ENCODE measurements at places on chromosomes 4 and X.

DNA sequence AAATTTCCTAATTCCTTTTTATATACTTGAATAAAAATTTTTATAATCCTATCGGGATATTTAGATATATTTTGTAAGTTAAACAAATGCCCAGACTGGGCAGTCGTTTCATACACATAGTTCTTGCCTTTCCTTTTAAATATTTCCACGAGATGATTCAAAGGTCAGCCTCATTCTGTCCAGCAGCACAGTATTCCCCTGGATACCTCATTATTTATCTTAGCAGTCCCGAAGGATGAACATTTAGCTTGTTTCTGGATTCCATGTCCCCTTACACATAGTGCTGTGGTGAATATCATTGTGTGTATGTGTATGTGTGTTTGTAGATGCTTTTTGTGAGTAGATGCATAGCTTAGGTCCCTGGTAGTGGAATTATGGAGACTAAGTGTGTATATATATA lies 38.3 kb downstream of the RAPGEF2 start:
- peak; percentile 49 for DNase-seq

DNA sequence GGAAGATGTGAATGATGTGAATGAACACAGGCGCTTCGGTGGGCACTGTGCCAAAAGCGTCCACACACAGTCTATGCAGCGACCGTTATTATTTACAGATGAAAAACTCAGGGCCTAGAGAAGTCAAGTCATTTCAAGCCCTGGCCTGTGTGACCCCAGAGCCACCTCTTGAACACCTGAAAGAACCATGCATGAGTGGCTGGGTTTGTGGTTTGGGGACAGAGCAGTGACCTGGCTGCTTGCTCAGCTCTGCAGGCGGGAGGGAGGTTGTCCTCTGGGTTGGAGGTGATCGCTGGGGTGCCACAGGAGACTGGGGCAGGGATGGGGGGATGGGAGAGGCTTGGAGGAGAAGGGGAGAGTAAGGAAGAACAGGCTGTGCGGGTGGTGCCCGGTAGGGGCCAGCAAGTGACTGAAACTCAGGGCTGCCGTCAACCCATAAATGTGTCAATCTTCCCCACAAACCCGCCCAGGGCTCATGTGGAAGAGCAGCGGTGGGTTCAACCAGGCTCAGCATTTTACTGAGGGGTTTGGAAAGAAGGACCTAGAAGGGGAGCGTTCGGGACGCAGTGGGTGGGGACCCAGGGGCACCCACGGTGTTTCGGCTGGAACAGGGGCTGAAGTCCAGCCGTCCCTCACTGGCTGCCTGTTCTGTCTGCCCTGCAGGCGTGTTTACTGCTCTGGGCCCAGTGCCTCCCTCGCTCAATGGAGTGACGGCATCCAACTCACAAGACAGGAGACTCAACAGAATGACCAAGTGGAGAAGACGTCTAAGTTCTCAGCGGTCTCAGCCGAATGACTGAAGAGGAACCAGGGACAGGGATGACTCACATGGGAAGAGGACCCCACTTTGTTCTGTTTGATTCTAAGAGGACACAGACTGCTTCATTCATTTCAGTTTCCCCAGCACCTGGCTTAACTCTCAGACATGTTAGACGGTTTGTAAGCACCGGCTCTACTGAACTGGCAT lies 167.8 kb downstream of the AFAP1 start:
- no peak for DNase-seq

- DNase-seq, result no peak
Measured at GRCh38 chrX:131264053-131264452, 25.1 kb downstream of the IGSF1 start.

- no peak for DNase-seq
Measured at GRCh38 chr4:89175611-89176010, 64.3 kb downstream of the TIGD2 start.

DNA sequence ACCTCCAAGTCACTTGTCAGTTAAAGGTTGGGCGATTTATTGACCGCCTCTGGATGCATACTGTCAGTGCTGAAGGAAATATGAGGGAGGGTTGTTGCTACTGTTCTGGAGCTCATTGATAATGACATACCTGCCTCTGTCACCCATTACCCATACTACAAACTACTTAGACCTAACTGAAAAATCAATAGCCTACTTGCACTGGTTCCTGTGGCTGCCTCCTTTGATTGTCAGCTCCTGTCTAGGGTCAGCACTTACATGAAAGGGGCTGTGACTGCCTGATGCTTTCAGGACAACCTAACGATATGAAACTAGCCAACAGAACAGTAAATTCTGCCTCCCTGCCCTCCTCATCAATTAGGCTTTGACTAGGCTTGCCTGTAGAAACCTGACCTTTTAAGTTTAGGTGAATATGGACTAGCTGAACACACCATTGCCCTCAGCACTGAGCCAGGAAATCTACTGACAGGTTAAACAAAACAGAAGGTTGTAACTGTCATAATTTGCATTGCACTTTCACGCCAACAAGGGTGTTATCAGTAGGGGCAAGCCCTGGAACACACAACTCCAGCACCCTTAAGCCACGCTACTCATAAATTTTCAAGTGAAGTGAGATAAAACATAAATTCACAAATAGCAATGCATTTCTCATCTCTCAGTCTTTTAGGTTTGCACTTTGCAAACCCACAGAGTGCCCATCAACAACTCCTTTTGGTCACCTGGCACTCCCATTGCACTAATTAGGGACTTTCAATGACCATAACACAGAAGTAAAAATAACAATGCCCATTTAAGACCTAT lies 9.0 kb upstream of the MAB21L2 start:
- DNase-seq, result no peak

GRCh38 chr4:163166041-163166579 lies 580 bp downstream of the NAF1 start:
- peak; percentile 55 for DNase-seq

DNA sequence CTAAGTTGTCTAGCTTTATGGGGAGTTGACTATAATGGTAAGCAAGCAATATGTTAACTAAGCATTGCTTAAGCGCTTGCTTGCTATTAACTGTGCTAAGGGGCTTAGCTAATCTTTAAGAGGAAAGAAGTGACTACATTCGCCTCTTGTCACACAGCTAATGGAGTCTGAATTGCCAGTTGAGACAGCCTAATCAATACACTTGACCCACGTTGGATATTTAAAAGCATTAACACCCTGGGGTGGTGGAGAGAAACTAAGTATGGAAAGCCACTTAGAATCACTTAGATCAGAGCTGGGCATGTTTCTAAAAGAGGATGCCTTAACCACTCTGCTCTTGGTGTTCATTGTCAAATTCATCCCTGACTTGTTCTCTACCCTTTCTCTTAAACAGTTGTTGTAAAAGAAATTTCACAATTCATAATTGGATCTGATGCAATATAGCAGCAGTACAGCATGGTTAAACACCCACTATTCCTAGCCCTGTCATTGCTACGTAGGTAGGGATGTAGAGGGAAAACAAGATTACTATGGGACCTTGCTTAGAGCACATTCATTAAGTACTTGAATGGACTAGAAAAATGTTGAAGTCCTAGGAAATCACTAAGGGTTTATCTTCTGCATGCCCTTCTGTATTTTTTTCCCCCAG lies 3.5 kb downstream of the ZAR1 start:
- no peak for DNase-seq

DNA sequence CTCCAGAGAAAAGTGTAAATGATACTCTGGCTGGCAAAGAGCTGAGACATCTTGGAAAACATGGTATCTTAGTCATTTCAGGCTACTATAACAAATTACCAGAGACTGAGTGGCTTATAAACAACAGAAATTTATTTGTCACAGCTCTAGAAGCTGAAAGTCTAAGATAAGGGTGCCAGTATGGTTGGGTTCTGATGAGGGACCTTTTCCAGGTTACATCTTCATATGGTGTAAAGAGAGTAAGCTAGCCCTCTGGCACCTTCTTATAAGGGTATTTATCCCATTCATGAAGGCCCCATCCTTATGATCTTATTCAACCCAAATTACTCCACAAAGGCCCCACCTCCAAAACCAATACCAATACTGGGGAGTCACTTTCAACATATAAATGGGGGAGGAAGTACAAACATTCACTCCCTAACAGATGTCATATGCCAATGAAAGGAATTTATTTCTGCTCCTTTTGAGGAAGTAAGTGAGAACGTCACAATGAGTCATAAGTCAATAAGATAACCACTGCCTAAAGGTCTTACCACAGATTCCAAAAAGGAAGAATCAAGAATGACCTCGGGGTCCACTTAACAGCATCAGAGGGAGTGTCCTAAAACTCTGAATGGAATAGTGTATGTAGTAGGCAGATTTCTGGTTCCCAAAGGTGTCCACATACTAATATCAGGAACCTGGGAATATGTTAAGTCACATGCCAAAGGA lies 246.6 kb downstream of the OPHN1 start:
- DNase-seq, result peak; percentile 59

Data from EH (cell line).